Karpas-422 (cell line): ENCODE measurements at places on chromosomes 7 and 10. TPM values are rescaled to one million over a fixed set of nuclear protein-coding genes. Genes with fewer than 3 reads are reported as not detected.

DNA sequence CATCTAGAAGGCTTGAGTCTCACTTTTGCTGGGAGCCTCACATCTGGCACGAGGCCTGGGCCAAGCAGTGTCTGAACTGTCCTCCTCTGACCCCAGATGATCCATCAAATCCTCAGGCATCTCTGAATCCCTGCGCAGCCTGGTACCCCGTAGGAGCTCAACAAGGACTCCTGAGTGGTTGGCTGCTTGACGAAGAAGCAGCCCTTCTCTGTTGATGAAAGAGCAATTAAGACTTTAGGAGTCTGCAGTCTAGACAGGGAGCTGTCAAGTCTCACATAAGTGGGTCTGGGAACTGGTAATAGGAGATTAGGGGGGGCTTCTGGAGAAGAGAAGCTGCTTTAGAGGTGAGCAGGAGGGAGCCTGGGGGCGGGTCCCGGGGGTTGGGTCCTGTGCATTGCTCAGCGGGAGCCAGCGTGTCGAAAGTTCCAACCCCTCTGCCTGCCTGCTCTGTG is 326.0 kb downstream of the RPS24 start:
- H3K4me1 ChIP-seq: no peaks in the 10 kb centered on the region
- H3K4me3 ChIP-seq: no peak overlapping the region
- no peak overlapping the region for H3K27ac ChIP-seq
- DNase-seq: no peak
- no peaks in the 10 kb centered on the region for H3K36me3 ChIP-seq

NPTX2 gene
- total RNA-seq: not detected in 2 replicates

CYP2W1 gene
- total RNA-seq: not detected in 2 replicates

DNA sequence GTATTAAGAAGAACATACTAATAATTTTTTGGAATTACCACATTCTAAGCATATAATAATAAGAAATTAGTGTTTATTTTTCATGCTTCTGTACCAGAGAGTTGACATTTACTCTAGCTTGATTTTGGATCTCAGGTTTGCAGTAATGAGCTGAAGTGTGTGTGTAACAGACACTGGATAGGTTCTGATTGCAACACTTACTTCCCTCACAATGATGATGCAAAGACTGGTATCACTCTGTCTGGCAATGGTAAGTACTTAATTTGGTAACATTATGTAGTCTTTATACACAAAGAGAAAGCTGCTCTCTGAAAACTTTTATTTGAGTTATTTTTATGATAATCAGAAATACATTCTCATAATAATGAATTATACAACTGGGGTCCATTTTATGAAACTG is 54.1 kb downstream of the SRI start:
- no peak overlapping the region for H3K27ac ChIP-seq
- no peak for DNase-seq
- H3K4me1 ChIP-seq: no peaks in the 10 kb centered on the region
- H3K4me3 ChIP-seq: no peak overlapping the region
- H3K27me3 ChIP-seq: no peaks in the 10 kb centered on the region

DNA sequence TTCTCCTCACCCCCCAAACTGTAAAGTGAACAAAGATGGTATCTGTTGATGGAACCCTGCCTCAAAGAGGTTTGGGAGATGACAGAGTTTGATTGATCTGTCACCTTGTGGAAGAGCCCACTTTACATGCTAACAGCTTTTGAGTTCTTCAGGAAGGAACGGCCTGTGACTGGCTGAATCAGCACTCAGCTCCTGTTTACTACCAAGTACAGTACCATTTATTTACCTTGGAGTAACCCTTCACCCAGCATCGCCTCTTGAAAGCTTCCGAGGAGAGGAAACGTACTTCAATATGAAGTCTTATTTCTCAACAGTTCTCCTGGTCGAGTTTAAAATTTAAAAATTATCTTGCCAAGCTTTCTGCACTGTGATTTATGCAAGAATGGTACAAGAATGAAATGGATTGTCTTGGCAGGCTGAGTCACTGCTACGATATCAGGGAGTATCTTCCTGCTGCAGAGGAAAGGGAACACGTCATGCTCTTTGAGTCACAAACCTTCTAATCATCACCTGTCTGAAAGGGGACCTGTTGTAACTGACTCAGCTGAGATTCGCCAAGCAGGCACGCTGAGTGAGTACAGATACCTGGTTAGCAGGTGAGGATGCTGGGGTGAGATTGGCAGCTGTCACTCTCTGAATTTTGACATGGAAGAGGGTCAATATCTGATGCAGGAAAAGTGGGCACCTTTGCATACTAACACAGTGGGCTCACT is 30.1 kb downstream of the KLF6 start:
- no peaks in the 10 kb centered on the region for H3K36me3 ChIP-seq
- no peak for DNase-seq
- no peaks in the 10 kb centered on the region for H3K27me3 ChIP-seq
- no peak overlapping the region for H3K4me3 ChIP-seq

GRCh38 chr7:127486654-127487053 is 94.1 kb upstream of the ZNF800 start:
- H3K4me1 ChIP-seq: no peaks in the 10 kb centered on the region
- no peaks in the 10 kb centered on the region for H3K27me3 ChIP-seq
- H3K27ac ChIP-seq: no peak overlapping the region
- no peaks in the 10 kb centered on the region for H3K36me3 ChIP-seq
- peak; percentile 58 for DNase-seq

- no peak overlapping the region for H3K4me3 ChIP-seq
- no peaks in the 10 kb centered on the region for H3K4me1 ChIP-seq
- no peaks in the 10 kb centered on the region for H3K27me3 ChIP-seq
- H3K27ac ChIP-seq: no peak overlapping the region
- H3K36me3 ChIP-seq: no peaks in the 10 kb centered on the region
- DNase-seq: no peak
Observed at GRCh38 chr10:115157357-115157756, 64.2 kb downstream of the ATRNL1 start.

INMT gene
- total RNA-seq: not detected in 2 replicates

- H3K4me1 ChIP-seq: peaks cover 7% of the 10 kb centered on the region
- peak; percentile 70 for DNase-seq
- no peaks in the 10 kb centered on the region for H3K36me3 ChIP-seq
- H3K27ac ChIP-seq: no peak overlapping the region
Observed at GRCh38 chr10:102200751-102201640, 25.1 kb upstream of the ELOVL3 start.

DNA sequence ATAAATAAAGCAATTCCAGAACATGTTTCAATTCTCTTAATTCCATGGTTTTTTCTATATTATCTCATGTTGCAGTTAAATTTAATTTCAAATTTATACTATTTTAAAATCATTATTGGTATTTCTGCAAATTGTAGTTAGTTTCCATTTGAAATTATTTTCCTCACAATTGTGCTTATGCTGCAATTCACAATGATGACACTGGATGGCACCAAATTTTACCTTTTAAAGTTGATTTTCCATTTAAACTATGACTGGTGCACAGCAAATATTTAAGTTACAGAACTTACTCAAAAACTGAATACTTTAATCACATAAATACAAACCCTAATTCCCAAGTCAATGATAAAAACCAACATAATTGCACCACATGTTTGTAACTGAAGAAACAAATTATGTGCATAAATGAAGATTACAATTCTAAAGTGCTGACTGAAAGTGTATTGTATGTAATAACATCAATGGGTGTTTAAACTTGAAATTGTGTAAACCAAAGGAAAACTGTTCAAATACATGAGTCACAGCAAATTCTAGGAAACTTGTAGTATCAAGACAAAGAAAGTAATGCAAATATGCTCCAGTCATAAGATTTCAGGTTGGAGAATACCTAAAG is 75.3 kb upstream of the AASS start:
- no peaks in the 10 kb centered on the region for H3K36me3 ChIP-seq
- H3K4me3 ChIP-seq: no peak overlapping the region
- DNase-seq: peak; percentile 71
- H3K27ac ChIP-seq: no peak overlapping the region

GRCh38 chr7:142024547-142024946 is 28.9 kb downstream of the MGAM start:
- H3K4me1 ChIP-seq: no peaks in the 10 kb centered on the region
- no peaks in the 10 kb centered on the region for H3K27me3 ChIP-seq
- H3K27ac ChIP-seq: no peak overlapping the region
- DNase-seq: no peak
- H3K36me3 ChIP-seq: no peaks in the 10 kb centered on the region

DNA sequence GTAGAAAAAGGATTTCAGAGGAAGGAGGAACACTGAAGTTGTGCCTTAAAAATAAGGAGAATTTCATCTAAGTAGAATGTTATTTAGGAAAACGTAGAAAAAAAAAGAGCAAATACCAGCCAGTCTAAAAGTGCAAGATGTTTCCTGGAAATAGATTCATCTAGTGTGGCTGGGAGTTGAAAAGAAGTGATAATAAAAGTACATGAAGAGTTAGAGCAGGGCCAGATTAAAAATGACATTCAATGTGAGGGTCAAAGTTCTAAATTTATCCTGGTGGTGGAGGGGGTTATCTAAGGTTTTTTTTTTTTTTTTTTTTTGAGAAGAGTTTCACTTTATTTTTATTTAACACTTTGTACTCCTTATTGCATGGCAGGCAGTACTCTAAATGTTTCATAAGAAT is 289.3 kb downstream of the MDFIC start:
- H3K27me3 ChIP-seq: no peaks in the 10 kb centered on the region
- no peak for DNase-seq
- no peak overlapping the region for H3K27ac ChIP-seq
- no peaks in the 10 kb centered on the region for H3K36me3 ChIP-seq
- no peaks in the 10 kb centered on the region for H3K4me1 ChIP-seq

TMEM229A gene
- total RNA-seq: not detected in 2 replicates

IL2RA gene
- total RNA-seq: 1.6 TPM in 1 of 2 replicates, not detected in the other

DNA sequence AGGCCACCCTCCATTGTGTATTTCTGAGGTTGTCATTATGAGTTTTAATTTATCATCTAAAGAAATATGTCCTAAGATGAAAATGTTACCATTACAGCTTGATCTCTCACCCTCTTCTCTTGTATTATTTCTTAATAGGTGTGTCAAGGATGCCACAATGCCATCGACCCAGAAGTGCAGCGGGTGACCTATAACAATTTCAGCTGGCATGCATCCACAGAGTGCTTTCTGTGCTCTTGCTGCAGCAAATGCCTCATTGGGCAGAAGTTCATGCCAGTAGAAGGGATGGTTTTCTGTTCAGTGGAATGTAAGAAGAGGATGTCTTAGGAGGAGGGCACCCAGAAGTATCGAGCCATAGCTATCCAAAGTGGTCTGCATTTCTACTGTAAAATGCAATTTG is 46.8 kb downstream of the TES start:
- H3K4me1 ChIP-seq: no peaks in the 10 kb centered on the region
- H3K4me3 ChIP-seq: no peak overlapping the region
- no peak overlapping the region for H3K27ac ChIP-seq
- no peaks in the 10 kb centered on the region for H3K36me3 ChIP-seq
- no peaks in the 10 kb centered on the region for H3K27me3 ChIP-seq

GRCh38 chr7:5678295-5679047 is 103.0 kb downstream of the RNF216 start:
- H3K27me3 ChIP-seq: no peaks in the 10 kb centered on the region
- no peak overlapping the region for H3K4me3 ChIP-seq
- H3K4me1 ChIP-seq: peaks cover 61% of the 10 kb centered on the region
- peak; percentile 62 for DNase-seq

DNA sequence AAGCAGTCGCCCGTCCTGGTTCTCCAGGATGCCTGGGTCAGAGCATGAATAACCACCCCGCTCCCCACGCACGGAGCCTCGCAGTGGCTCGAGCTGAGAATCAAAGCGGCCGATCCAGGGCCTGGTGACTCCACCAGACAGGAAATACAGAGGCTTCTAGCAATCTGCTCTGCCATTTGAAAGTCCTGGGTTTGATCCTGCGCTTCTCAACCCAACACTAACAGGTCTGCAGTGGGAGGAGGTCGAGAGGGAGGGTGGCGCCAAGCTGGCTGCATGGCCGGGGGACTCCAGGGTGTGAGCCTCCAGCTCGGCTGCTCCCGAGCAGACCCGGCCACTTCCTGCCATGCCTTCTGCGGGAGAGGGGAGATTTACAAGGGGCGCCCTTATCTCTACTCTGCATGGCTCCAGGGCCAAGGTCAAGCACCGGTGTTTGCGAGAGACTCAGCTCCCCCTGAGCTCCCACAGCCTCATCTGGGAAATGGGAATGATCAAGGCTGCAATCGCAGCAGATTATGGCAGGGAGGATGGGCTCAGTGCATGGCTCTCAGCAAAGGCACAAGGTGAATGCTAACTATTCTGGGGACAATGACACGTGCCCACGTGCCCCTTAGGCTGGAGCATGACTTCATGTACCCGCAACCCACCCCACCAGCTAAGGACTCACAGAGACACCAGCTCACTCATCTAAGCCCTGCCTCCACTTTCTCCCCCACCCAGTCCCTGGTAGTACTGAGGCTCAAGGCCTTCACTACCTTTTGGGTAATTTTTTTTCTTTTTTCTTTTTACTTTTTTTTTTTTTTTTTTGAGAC is 73.9 kb upstream of the TNRC18 start:
- no peaks in the 10 kb centered on the region for H3K36me3 ChIP-seq
- no peak overlapping the region for H3K27ac ChIP-seq
- DNase-seq: no peak

DNA sequence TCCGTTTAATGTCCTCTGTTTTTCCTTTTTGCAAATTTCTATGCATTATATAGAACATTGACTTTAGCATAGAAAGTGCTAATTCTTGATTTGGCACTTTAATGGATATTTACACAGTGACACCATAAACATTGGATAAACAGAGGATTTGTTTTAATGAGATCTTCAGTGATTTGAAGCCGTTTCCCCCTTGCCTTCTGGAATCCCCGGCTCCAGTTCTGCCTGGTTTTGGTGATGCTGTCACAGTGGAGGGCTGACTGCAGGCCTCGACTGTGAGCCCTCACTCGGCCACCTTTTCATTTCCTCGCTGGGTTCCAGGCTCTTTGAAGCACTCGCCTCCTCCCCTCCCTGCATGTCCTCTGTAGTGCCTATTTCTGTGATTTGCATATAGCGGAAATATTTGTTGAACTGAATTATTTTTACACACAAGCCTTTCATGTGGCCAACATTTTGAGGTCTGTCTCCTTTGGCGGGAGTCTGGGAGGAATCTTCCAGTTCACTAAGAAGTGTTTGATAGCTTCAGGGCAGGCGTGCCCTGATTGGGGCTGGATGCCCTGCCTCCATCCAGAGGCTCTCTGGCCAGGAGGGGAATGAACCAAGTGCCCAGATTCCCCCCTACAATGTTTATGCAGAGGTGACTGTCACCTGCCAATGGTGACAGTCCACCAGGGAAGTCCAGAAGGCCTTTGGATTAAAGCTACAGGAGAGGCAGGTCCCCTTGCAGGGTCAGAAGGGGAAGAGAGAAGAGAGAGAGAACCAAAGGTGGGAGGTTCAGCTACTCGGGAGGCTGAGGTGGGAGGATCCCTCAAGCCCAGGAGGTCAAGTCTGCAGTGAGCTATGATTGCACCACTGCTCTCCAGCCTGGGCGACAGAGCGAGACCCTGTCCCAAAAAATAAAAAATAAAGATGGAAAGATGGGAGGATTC is 67.5 kb downstream of the CUX1 start:
- peak; percentile 90 for DNase-seq
- peak overlapping the region; percentile 38; the same call in 1 of the 2 replicates for H3K4me3 ChIP-seq
- no peaks in the 10 kb centered on the region for H3K36me3 ChIP-seq
- H3K27ac ChIP-seq: peak overlapping the region; percentile 100
- no peaks in the 10 kb centered on the region for H3K27me3 ChIP-seq

GRCh38 chr10:120741396-120741795 is 109.8 kb upstream of the WDR11 start:
- no peaks in the 10 kb centered on the region for H3K27me3 ChIP-seq
- no peak overlapping the region for H3K27ac ChIP-seq
- no peaks in the 10 kb centered on the region for H3K4me1 ChIP-seq
- no peak overlapping the region for H3K4me3 ChIP-seq

- no peaks in the 10 kb centered on the region for H3K4me1 ChIP-seq
- DNase-seq: no peak
- no peak overlapping the region for H3K4me3 ChIP-seq
- H3K27me3 ChIP-seq: no peaks in the 10 kb centered on the region
- H3K36me3 ChIP-seq: no peaks in the 10 kb centered on the region
- H3K27ac ChIP-seq: no peak overlapping the region
Observed at GRCh38 chr7:76071316-76072242, 23.7 kb downstream of the MDH2 start.
